ENCODE measurements at places on chromosomes 1 and 21.

GRCh38 chr1:215018555-215018954, 64.0 kb upstream of the KCNK2 start:
- DNase-seq: no peak

DNA sequence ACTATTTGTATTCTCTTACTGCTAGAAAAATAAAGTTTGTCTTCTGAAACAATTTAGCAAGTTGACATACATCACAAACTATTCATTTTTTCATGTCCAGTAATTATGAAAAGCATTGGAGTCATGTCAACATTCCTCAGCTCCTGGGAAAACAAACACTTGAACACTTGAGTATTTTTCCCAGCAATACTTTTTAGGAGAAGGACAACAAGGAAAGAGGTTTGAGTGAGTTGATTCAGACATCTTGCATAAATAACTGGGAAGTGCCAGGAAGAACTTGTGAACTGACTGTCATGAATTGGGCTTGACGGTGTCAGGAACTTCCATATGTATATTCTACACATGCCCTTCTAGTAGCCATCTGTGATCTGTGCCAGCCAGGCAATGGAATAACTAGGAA, 195.6 kb downstream of the HMCN1 start:
- no peak for DNase-seq

DNA sequence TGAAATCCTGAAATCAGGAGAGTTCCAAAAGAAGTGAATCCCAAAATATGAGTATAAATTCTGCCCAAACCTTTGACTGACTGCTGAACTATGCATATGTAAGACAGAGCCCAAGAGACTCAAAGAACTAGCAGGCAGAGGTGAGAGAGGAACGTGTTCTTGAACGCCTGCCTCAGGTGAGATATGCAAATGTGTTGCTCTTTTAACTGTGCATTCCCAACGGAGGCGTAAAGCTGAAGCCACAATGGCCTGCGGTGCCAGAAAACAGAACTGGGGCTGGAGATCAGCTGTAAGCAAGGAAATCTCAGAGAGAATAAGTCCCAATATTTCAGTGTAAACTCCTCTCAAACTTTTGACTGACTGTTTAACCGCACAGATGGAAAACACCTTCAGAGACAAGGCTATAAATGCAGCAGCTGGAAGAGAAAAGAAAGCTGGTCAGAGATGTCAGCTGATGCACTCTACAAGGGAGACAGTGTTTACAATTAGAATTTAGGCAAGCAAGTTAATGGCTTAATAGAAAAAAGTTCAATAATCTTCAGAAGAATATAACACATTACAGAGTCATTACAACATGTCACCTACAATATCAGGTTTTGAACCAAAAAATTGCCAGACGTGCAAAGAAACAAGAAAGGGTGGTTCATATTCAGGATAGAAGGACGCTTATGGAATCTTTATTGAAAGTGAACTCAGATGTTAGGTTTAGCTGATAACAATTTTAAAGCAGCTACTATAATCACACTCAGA, 43.0 kb upstream of the TRIM67 start:
- DNase-seq: no peak

DNA sequence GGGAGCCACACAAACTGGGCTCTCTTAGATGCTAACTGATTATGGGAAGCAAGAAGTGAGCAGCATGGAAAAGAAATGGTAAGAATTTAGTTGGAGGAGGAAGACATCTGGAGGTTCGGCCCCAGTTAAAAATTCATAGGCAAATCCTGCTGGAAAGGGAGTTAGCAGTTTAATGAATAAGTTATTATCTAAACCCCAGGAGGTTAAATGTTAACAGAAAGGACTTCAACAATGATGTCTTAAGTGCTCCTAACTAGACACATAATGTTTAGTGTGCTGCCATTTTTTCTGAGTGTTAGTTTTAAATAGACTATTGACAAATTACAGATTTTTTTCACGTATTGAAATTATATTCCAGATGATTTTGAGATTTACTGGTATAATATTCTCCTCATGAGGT, 1265.3 kb upstream of the ADGRL2 start:
- no peak for DNase-seq

GRCh38 chr1:95352767-95353166, 118.8 kb downstream of the RWDD3 start:
- no peak for DNase-seq

DNA sequence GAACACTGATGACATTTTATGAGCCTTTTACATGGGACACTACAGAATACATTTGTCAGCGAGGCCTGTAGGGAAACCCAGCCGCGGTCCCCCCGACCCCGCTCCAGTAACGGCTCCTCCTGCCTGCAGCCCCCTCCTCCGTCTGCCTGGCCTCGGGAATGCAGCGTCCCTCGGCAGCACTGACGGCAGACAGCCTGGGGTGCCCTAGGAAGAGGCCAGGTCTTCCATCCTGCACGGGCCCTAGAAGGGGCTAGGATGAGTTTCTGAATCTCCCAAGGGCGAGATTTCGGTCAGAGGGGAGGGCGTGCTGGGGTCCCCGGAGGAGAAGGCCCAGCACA, 8.4 kb downstream of the SAMD11 start:
- no peak for DNase-seq

GRCh38 chr1:12453400-12454343, 164.3 kb downstream of the DHRS3 start:
- DNase-seq: no peak
